ENCODE measurements at places on chromosomes 13 and 19.

DNA sequence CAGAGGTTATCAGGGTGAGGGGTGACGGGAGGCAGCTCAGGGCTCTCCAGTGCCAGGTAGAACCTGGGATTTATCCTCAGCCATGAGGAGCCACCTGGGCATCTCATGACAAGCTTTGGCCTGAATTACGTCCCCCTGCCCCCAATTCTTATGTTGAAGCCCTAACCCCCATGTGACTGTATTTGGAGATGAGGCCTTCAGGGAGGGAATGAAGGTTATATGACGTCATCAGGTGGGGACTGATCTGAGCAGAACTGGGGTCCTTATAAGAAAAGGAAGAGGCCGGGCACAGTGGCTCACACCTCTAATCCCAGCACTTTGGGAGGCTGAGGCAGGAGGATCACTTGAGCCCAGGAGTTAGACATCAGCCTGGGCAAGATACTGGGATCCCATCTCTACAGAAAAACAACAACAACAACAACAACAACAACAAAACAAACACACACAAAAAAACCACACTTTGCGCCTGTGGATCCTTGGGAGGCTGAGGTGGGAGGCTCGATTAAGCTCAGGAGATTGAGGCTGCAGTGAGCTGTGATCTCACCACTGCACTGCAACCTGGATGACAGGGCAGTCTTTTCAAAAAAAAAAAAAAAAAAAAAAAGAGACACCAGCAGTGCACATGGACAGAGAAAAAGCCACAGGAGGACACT, 18.4 kb downstream of the ZFR2 start:
- H3K27ac ChIP-seq: no peak overlapping the region
- H3K4me1 ChIP-seq: no peaks in the 10 kb centered on the region
- H3K27me3 ChIP-seq: no peaks in the 10 kb centered on the region
- no peaks in the 10 kb centered on the region for H3K36me3 ChIP-seq
- H3K4me3 ChIP-seq: no peak overlapping the region

DNA sequence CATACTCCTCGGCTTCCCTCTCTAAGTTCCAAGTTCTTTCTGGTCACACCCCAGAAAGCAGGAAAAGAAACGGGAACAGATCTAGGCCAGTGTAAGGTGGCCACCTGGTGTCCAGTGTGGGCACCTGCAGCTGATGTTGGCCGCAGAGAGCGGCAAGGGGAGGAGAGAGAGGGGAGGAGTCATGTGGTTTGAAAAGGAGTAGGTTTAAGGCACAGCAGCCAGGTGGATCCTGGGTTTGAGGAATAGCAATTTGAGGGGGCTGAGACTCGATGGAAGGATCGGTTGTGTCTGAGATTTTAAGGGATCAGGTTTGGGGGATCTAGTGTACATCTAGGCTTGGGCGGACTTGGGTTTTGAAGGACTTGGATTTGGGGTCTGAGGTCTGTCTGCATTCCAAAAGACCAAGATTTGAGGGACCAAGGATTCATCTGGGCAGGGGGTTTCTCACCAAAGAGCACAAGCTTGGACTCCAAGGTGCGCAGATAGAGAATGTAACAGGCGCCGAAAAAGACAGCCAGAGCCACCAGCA, 1.2 kb downstream of the RABAC1 start:
- H3K36me3 ChIP-seq: no peaks in the 10 kb centered on the region
- no peaks in the 10 kb centered on the region for H3K4me1 ChIP-seq
- peak; percentile 59 for DNase-seq
- H3K4me3 ChIP-seq: peak overlapping the region; percentile 99
- peak overlapping the region; percentile 90 for H3K27ac ChIP-seq

GRCh38 chr13:54945973-54946372, 1917.4 kb downstream of the OLFM4 start:
- H3K4me3 ChIP-seq: no peak overlapping the region
- H3K4me1 ChIP-seq: no peaks in the 10 kb centered on the region
- no peak overlapping the region for H3K27ac ChIP-seq
- no peak for DNase-seq
- H3K36me3 ChIP-seq: no peaks in the 10 kb centered on the region

DNA sequence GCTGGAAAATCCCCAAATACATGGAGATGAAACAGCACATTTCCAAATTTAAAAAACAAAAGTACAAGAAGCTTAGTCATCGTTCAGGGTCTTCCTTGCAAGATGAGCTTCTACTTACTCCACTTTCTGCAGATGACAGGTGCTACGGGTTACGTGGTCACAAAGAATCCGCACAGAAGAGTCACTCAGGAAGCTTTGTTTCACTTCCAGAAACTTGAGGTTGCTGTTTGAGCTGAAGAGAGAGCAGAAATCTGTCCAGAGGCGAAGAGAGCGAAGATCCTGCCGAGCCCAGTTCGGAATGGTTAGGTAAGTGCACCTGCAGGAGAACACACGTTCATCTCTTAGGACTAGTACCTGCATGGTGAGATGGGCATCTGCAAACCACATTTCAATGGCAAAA, 9.4 kb downstream of the NLRP7 start:
- H3K27me3 ChIP-seq: no peaks in the 10 kb centered on the region
- H3K4me3 ChIP-seq: no peak overlapping the region
- H3K27ac ChIP-seq: no peak overlapping the region
- H3K4me1 ChIP-seq: no peaks in the 10 kb centered on the region
- no peak for DNase-seq
- no peaks in the 10 kb centered on the region for H3K36me3 ChIP-seq

GRCh38 chr19:18264971-18265540, 9.2 kb downstream of the IQCN start:
- H3K4me1 ChIP-seq: no peaks in the 10 kb centered on the region
- peak; percentile 17 for DNase-seq
- no peak overlapping the region for H3K4me3 ChIP-seq
- no peaks in the 10 kb centered on the region for H3K36me3 ChIP-seq
- no peaks in the 10 kb centered on the region for H3K27me3 ChIP-seq
- no peak overlapping the region for H3K27ac ChIP-seq

DNA sequence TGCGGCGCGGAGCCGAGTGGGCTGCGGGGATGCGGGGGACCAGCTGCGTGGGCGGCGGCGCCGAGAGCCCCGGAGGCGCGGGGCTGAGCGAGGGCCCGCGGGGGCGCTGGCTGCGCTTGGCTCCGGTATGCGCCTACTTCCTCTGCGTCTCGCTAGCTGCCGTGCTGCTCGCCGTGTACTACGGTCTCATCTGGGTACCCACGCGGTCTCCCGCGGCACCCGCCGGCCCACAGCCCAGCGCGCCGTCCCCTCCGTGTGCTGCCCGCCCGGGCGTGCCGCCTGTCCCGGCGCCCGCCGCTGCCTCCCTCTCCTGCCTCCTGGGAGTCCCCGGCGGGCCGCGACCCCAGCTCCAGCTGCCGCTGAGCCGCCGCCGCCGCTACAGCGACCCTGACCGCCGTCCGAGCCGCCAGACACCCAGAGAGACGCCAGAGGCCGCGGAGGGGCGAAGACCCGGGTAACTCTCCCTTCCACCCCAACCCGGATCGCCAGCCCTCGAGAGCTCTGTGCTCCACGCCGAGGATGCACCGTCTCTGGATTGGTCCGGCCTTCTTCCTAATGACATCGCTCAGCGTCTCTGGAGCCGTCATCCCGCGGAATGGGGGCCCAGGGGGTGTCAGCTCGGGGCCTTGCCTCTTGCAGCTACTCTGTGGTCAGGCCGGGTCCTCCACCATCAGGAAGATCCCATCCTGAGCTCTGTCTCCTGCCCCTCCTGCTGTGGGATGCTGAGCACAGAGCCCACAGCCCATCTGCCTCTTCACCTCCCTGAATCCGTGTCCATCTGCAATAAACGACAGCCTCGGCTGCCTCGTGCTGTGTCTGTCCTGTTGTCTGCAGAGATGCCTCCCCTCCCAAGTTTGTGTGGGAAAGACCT, 441 bp downstream of the INAFM1 start:
- peak overlapping the region; percentile 30 for H3K4me3 ChIP-seq
- peaks cover 16% of the 10 kb centered on the region for H3K4me1 ChIP-seq
- H3K36me3 ChIP-seq: no peaks in the 10 kb centered on the region
- DNase-seq: peak; percentile 57
- peak overlapping the region; percentile 93 for H3K27ac ChIP-seq

GRCh38 chr19:58400916-58401839, 5.7 kb downstream of the RNF225 start:
- no peaks in the 10 kb centered on the region for H3K36me3 ChIP-seq
- H3K27me3 ChIP-seq: peaks cover 5% of the 10 kb centered on the region

DNA sequence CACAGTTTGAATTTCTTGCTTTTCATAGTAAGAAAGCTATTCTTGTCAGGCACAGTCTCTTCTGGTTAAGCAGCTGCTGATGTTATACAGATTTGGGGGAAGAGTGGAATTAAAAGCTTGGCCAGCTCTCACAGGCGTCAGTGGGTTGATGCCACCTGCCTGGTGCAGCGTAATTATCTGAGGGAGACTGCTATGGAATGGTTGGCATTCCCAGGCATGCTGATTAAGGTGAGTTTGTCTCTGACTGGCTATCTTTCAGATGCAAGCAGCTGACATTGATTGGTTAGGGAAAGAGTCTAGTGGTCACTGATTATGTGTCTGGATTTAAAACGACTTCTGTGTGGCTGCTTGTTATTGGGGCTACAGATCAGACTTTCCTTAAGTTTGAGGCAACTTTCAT, 948.4 kb downstream of the UQCRFS1 start:
- H3K27ac ChIP-seq: no peak overlapping the region
- H3K4me1 ChIP-seq: no peaks in the 10 kb centered on the region
- H3K36me3 ChIP-seq: no peaks in the 10 kb centered on the region

GRCh38 chr13:24039621-24040475, 120.7 kb upstream of the SPATA13 start:
- no peak overlapping the region for H3K27ac ChIP-seq
- H3K4me3 ChIP-seq: no peak overlapping the region
- no peaks in the 10 kb centered on the region for H3K36me3 ChIP-seq
- H3K4me1 ChIP-seq: peaks cover 4% of the 10 kb centered on the region
- DNase-seq: no peak

DNA sequence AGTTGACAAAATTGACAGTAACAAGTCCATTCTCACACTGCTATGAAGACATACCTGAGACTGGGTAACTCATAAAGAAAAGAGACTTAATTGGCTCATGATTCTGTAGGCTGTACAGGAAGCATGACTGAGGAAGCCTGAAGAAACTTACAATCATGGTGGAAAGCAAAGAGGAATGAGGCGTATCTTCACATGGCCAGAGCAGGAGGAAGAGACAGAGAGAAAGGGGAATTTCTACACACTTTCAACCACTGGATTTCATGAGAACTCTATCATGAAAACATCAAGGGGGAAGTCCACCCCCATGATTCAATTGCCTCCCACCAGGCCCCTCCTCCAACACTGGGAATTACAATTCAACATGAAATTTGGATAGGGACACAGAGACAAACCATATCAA, 758.4 kb upstream of the SLITRK1 start:
- DNase-seq: no peak
- no peaks in the 10 kb centered on the region for H3K36me3 ChIP-seq
- no peak overlapping the region for H3K27ac ChIP-seq
- H3K27me3 ChIP-seq: no peaks in the 10 kb centered on the region
- no peaks in the 10 kb centered on the region for H3K4me1 ChIP-seq

- peak overlapping the region; percentile 80 for H3K27ac ChIP-seq
- H3K36me3 ChIP-seq: no peaks in the 10 kb centered on the region
- H3K4me3 ChIP-seq: no peak overlapping the region
- no peaks in the 10 kb centered on the region for H3K27me3 ChIP-seq
Measured at GRCh38 chr19:3042621-3043267, 13.7 kb upstream of the TLE2 start.

DNA sequence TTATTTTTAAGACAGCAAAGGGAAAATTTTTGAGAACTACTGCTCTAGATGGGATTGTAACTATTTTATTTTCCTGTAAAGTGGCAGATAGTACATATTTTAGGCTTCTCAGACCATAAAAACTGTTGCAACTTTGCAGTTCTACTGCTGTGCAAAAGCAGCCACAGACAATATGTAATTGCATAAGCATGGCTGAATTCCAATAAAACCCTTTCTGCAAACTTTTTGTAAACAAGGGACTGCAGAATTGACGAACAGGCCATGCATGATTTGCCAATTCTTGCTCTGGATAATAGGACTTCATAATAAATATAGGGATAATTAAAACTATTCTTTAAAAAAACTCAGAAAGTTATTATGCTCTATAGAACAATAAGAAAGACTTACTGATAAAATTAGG, 149.1 kb downstream of the SLITRK5 start:
- no peak for DNase-seq
- no peaks in the 10 kb centered on the region for H3K36me3 ChIP-seq
- H3K4me1 ChIP-seq: no peaks in the 10 kb centered on the region
- no peak overlapping the region for H3K4me3 ChIP-seq
- no peaks in the 10 kb centered on the region for H3K27me3 ChIP-seq

GRCh38 chr13:35760735-35761281, 284.3 kb upstream of the MAB21L1 start:
- no peak overlapping the region for H3K4me3 ChIP-seq
- no peak for DNase-seq
- no peak overlapping the region for H3K27ac ChIP-seq

DNA sequence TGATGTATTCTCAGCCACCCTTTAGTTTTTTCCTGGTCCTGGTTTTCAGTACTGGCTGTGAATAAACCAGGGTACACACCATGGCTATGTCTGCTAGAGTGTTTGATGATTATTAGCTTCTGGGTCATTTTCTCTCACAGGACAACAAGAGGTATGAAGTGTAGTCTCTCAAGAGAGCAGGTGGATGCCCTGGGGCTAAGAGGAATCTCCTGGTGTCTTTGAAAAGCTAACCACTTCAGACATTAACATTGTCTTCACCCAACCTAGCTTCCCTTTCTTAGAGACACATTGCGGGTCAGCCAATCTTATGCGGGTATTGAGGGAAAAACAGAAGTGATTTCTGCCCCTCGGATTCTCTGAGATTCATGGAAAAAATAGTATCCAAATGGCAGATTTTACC, 1.6 kb downstream of the ZNF730 start:
- H3K27ac ChIP-seq: no peak overlapping the region
- no peak for DNase-seq
- no peaks in the 10 kb centered on the region for H3K27me3 ChIP-seq
- no peaks in the 10 kb centered on the region for H3K4me1 ChIP-seq

GRCh38 chr13:23741879-23742510, 147.2 kb downstream of the MIPEP start:
- H3K4me1 ChIP-seq: no peaks in the 10 kb centered on the region
- no peak overlapping the region for H3K4me3 ChIP-seq
- DNase-seq: no peak
- H3K27me3 ChIP-seq: no peaks in the 10 kb centered on the region
- H3K36me3 ChIP-seq: no peaks in the 10 kb centered on the region
- no peak overlapping the region for H3K27ac ChIP-seq

All from uterus (tissue), 4 donors.